ENCODE measurements at places on chromosomes 2 and 18.

- no peak for DNase-seq
Observed at GRCh38 chr2:77443076-77443475, 79.1 kb downstream of the LRRTM4 start.

DNA sequence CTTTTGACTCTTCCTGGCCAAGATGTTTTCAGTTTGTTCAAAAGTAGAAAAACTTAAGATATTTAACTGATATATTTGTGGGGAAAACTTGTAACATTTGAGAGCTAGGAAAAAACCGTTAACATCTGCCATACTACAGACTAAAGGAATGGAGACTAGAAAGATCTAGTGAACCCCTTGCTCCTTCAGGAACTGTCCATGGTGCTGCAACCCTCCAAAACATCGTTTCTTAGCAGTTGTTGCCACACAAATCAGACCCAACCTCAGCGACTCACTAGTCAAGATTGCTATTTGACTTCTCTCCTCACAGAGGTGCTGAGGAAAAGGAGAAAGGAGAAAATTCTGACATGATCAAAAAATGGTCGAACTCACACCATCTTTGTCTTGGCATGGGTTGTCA, 393.8 kb upstream of the LYPD1 start:
- DNase-seq: no peak

- DNase-seq: no peak
Observed at GRCh38 chr2:170298115-170298514, 120.2 kb downstream of the MYO3B start.

- no peak for DNase-seq
Observed at GRCh38 chr2:7190587-7191324, 273.5 kb downstream of the RNF144A start.

Data from NCI-H2171 (cell line).